NK-92 treated with Interleukin-12 subunit alpha and Interleukin-12 subunit beta, amount 100 ng/mL, for 24 hours (cell line): ENCODE measurements at places on chromosomes 6 and 20.

DNA sequence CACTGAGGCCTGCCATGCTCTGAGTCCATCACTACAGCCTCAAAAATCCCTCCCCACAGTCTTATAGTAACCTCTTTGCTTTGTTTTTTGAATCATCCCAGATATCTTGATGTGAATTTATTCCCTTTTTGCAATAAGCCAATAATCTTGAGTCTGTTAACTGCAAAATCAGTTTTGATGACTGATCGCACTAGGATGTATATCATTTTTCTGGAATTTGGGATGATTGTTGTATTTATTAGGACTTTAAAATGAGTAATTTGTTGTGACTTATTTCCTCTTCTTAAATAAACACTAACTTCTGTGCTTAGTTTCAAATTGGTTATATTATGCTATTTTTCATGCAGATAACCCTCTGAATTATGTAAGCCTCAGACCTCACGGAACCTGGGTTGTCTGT is 5.6 kb downstream of the CST4 start:
- no peak for DNase-seq

DNA sequence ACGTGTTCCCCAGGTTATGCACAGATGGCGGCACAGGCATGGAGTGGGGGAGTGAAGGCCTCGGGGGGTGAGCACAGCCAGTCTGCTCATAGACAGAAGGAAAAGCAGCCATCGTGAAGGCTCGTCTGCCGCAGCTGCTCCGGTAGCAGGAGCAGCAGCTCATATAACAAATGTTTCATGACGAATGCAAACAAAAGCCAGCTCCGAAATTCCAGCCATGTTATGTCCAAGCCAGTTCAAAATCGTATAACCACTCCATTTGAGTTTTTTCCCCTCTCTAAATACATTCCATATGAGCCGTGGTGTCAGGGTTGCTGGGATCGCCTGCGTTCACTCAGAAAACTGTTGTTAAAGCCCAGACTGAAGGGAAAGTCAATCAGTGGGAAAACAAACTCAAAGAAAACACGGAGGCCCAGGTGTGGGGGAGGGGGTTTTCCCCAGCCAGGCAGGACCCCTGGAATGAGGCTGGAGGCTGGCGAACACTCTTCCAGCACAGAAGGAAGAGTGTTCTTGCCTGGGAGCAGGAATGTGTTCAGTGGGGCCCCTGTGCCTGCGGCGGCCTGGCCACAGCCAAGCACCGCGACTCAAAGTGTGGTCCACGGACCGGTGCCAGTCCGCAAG is 280.4 kb upstream of the TAB2 start:
- DNase-seq: no peak

DNA sequence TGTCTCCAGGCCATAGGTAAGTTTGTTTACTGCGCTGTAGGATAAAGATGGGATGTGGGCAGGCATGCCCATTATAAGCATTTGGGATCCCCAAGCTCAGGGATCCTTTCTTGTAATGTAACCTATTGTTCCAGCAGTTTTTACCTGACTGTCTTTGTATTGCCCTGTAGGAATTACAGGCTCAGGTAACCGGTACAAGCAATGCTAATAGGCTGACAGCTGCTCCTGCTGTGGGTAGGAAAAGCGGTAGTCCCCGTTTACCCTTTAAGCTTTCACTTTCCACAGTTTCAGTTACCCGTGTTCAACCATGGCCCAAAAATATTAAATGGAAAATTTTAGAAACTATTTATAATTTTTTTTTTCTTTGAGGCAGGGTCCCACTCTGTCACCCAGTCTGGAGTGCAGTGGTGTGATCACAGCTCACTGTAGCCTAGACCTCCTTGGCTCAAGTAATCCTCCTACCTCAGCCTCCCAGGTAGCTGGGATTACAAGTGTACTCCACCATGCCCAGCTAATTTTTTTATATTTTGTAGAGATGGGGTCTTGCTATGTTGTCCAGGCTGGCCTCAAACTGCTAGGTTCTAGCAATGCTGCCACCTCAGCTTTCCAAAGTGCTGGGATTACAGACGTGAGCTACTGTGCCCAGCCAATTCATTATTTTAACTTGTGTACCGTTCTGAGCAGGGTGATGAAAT is 108.6 kb downstream of the CDYL start:
- DNase-seq: no peak

DNA sequence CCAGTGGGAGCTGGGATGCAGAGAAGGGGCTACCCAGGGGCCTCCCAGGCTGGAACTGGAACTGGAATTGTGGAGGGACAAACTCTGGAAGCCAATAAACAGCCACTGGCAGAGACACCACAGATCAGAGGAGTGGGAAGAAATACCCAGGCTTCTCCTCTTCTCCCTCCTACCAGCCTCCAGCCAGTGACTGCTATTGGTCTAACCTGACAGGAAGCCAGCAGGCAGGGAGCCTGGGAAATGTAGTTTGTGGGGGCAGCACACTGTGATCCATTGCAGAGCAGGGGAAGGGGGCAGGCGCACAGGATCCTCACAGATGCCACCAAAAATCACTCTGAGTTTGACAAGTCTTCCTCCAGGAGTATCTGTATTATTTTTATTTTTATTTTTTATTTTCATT is 12.1 kb upstream of the MLN start:
- DNase-seq: no peak

DNA sequence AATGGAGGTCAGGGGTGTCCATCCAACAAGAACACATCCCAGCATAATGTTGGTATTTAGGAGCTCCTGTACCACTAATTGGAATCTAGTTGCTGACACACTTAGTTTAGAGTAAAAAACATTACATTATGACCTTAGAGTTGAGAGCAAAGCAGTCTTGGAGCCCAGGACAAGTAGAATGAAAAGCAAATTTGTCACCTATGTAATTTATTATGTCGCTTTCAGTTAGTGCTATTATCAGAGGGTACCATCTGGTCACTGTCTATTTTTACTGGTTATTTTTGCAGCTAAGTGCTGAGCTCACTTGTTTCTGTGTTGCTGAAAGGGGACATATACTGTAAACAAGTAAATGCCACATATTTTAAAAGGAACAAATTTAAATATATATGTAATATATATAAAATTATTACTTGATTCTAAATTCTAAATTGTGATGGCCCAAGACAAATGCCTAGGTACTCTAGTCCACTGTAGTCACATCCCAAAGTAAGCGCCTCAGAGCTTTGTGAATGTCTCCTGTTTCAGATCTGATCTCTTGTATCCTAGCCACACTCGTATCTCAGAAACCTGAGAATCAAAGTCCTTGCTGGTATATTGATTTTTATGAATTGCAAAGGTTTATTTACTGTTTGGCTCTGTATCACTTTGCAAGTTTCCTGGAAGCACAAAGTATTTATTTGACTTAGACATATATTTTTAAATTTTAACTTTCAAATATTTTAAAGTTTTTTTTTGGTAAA is 148.6 kb upstream of the MAN1A1 start:
- DNase-seq: no peak

DNA sequence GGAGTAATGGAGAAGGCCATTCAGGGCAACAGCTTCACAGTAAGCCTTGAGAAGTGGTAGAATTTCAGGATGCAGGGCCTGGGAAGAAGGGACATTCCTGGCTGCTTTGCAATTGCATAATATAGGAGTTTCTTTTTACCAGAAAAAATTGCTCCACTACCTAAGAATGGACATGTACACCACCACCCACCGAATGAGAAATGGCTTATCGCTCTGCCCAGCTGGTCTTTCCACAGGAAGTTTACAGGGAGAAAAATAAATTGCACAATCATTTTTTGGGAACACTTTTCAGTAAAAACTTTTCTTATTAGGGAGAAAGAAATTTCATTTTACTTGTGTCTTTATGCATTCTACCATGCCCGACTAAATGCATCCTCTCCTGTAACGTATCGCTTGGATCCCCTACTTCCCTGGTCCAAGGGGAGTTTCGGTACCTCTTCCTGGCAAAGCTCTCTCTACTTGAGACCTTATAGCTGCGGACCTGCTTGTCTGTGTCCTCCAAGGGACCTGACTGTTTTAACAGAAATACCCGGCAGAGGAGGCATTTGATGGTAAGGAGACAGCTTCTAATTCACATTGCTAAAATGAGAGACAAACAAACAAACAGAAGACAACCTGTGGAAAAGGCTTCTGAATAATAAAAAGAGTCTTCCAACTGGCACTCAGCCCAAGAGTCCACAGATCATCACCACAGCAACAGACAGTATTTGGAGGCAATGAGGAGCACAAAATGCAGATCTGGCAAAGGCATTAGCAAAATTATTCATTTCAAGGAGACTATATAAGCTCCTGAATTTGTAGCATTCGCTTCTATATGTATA is 54.2 kb downstream of the MAP3K5 start:
- no peak for DNase-seq

- no peak for DNase-seq
Observed at GRCh38 chr6:29933955-29934354, 8.4 kb upstream of the HLA-A start.

DNA sequence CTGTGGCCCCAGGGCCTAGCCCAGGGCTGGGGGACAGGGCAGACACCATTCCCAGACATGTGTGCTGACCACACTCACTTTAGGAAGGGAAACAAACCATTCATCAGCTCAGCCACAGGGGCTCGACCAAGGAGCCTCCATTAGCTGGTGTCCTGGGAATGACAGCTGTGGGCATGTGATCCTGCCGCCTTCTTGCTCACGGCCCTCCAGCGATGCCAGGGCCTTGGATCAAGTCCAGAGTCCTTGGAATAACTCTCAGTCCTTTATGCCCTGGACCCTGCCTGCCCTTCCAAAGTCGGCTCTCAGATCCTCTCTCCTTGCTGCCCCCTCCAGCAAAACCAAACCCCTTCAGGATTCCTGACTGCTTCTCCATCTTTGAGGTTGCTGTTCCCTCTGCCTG is 165.0 kb upstream of the RNF24 start:
- no peak for DNase-seq

DNA sequence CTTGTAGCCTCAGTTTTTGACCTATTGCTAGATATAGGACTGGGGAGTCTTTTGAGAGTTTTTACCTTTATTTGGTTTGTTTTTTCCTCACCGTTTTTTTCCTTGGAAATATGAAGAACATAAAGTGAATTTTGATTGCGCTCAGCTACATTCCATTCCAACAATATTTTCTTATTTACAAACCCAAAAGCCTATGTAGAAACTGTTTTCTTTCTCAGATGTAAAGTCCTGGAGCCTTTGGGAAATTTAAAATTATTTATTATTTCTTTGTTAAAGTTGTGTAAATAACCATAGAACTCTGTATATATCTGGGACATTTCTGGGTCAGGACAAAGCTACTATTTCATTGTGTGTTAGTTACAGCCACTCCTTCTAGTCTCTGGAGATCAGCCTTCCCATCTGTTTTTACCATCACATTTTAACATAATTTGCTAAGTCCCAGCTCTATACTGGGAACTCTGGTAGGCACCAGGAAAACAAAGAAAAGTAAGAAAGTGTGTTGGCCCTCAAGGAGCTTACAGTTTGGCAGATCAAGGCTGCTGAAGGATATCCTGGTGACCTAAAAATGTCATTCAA is 68.8 kb downstream of the JAG1 start:
- DNase-seq: no peak

DNA sequence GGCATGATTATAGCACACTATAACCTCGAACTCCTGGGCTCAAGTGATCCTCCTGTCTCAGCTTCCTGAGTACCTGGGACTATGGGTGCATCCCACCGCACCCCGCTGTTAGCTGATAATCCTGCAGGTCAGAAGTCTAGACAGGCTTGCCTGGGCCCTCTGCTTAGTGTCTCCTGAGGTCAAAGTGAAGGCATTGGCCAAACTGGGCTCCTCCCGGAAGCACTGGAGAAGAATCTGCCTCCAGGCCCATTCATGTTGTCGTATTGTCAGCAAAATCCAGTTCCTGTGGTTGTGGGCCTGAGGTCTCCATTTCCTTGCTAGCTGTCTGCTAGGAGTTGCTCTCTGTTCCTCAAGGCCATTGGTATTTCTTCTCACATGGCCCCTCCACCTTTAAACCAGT is 6.3 kb upstream of the MROH8 start:
- DNase-seq: no peak

GRCh38 chr20:62523473-62524203 is 47.8 kb upstream of the GATA5 start:
- no peak for DNase-seq

GRCh38 chr6:55782275-55782674 is 93.1 kb downstream of the BMP5 start:
- no peak for DNase-seq

DNA sequence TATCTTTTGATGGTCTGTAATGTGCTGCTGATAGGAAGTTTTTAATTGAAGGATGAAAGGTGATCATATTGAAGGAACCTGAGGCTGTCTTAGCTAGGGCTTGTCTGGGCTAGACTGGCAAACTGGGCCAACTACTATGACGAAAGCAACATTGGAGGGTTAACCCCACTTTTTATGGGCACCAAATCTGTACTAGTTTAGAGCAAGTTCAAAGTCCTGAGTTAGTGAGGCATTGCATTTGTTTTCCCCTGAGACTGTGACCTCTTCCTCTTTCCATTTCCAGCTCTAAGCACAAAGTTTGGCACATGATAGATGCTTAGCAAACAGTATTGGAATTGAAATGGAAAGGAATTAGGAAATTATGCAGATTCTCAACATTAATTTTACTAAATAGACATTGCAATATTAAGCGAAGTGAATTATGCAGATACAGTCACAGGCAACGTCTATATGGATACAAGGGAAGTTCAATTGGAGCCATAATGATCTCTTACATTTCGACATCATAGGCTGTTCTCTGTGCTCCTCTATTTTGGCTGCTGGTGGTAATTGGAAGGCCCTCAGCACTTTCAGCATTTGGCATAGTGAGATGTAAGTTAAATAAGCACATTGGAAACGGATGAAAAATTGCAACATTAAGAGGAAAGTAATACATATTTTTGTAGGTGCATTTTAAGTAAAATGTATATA is 22.2 kb downstream of the CEP57L1 start:
- DNase-seq: no peak

GRCh38 chr6:15881150-15881549 is 218.3 kb upstream of the DTNBP1 start:
- DNase-seq: no peak

DNA sequence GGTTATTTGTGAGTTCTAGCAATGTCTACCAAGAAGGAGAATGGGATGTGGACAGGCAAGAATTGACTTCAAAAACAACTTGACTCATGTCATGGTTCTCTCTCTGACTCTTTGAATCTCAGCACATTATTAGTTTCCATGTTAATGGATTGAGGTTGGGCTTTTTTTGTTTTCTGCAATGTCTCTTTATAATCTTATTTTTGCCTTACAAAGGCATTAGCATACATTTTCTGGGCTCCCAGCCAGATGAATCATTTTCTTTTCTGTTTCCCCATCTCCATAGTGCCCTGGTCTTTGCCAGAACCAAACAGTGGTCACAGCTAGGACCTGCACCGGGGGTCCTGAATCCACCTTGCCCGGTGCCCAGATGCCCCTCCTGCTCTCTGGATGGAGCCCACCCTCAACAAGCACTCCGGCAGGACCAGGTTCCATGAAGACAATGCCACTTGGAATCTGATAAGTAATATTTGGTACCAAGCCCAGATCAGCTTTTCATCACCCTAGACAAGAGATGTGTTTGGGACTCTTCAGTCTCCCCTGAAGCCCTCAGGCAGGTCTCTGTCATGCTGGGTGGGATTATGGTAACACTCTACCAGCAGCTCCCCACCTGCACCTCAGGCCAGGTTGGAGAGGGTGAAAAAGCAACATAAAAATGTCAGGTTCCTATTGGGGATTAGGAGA is 266.7 kb upstream of the SULF2 start:
- no peak for DNase-seq

GRCh38 chr6:150293423-150294173 is 75.2 kb upstream of the IYD start:
- no peak for DNase-seq
